ENCODE measurements at places on chromosomes 1 and 21. TPM values are rescaled to one million over a fixed set of nuclear protein-coding genes. Genes with fewer than 3 reads are reported as not detected.

- H3K27me3 ChIP-seq = no peaks in the 10 kb centered on the region
- peaks cover 43% of the 10 kb centered on the region for H3K4me1 ChIP-seq
- H3K36me3 ChIP-seq = peaks cover 53% of the 10 kb centered on the region
- no peak overlapping the region for H3K4me3 ChIP-seq
These were observed 16.1 kb downstream of the CSF1 start for GRCh38 chr1:109926662-109927300.

DNA sequence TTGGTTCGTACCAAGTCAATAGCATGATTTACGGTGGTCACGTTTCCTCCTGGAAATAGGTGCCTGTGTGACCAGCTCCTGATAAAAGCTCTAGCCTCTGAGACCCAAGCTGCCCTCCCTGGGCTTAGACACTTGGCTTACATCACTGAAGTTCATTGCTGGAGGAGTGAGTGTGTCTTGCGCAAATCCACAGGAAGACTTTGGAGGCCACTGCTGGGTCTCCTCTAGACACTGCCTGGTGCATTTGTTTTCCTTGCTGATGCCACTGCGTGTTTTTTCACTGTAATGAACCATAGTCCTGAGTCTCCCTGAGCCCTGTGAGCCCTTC, 230.6 kb downstream of the DSCAM start:
- no peaks in the 10 kb centered on the region for H3K27me3 ChIP-seq
- no peaks in the 10 kb centered on the region for H3K36me3 ChIP-seq
- H3K4me1 ChIP-seq = no peaks in the 10 kb centered on the region
- DNase-seq = no peak
- H3K27ac ChIP-seq = no peak overlapping the region

DNA sequence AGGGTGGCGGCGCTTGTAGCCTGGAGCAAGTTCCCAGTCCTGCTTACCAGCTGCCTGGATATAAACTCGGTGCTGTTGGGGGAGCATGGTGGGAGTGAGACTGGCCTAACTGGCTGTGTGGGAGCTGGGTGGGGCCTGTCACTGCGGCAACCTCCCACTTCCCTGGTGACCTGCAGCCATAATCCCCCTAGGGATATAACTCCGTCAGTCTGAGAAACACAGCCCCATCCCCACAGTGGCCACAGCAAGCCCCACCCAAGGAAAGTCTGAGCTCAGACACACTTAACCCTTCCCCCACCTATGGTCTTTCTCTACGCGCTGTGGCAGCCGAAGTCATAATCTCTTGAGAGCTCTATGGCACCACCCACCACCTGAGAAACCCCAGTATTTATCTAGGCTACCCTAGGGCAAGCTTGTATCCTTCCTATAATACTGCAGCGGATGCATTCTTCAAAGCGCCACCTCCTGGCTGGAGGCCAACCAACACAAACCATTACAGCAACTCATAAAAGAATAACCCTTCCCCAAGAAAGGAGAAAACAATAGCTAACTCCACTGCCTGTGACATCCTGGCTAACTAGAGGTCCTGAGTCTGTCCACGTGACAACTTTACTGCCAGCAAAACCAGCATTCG, 57.4 kb downstream of the ZNF648 start:
- no peak overlapping the region for H3K27ac ChIP-seq
- H3K27me3 ChIP-seq = no peaks in the 10 kb centered on the region
- H3K4me1 ChIP-seq = peaks cover 2% of the 10 kb centered on the region
- no peak for DNase-seq

DNA sequence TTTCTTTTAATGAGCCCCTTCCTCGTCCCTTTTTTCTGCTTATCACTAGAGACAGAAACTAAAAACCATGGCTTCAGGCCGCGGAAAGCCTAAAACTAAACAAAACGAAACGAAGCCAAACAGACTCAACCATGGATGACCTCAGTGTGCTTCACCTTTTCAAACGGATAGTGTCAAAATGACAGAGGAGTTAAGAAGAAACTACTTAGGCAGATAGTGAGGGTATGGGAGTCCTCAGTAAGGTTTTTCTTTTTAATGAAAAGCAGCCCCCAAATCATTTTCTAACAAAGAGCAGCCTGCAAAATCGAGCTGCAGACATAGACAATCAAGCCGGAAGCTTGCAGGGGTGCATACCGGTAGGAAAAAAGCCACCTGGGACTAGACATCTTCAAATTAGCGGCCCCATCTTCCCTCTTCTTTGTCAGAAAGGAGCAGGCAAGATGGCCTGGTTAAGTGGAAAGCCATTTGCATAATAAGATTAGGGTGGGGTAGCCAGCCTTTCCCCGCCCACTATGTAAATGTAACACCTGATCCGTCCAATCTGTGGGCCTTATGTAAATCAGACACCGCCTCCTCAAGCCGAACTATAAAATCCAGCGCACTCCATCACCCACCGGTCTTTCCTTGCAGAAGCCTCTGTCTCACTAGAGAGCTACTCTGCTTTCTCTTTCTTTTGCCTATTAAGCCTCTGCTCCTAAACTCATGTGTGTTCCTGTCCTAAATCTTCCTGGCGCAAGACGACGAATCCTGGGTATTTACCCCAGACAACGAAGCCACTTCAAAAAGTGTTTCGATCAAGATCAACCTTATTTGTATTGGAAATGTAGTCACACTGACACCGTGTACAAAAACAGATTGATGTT, 6.2 kb upstream of the ERO1B start:
- no peaks in the 10 kb centered on the region for H3K4me1 ChIP-seq
- no peak overlapping the region for H3K27ac ChIP-seq
- H3K36me3 ChIP-seq = no peaks in the 10 kb centered on the region

- H3K36me3 ChIP-seq = no peaks in the 10 kb centered on the region
- no peak overlapping the region for H3K4me3 ChIP-seq
- H3K27ac ChIP-seq = no peak overlapping the region
- no peaks in the 10 kb centered on the region for H3K27me3 ChIP-seq
- no peaks in the 10 kb centered on the region for H3K4me1 ChIP-seq
These were observed 14.0 kb upstream of the LGALS8 start for GRCh38 chr1:236509647-236510401.

GRCh38 chr1:227888404-227889046, 59.2 kb downstream of the WNT9A start:
- peaks cover 3% of the 10 kb centered on the region for H3K27me3 ChIP-seq
- DNase-seq = peak; percentile 57
- H3K4me3 ChIP-seq = no peak overlapping the region
- H3K4me1 ChIP-seq = peaks cover 7% of the 10 kb centered on the region

DNA sequence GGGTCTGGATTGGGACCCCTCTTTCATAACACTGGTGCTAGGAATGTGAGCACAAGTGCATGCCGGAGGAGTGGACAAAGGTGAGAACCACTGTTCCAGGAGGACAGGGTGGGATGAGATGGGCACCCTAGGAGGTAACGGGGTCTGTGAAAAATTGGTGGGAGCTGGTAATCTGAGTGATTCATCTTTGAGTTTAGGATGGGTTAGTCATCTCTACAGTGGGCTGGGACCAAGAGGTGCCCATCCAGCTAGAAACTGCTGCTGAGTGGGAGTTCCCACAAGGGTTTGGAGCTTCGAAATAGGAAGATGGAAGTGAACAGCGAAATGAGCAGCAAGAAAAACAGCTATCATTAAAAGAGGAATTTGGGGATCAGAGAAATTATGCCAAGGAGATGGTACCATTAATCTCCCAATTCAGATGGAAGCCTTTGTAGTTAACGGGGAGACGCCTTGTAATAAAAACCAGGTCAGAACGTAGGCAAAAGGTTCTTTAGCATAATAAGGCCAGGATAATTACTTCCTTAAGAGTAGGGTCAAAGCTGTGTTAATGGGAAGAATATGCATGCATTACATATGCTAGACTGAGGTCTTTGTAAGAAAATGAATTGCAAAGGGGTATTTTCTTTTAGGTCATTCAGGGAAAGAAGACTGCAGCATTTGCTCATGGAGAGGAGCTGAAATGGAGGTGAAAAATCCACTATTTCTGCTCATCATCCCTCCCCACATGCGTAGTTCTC, 55.5 kb downstream of the OLFML3 start:
- no peak overlapping the region for H3K27ac ChIP-seq
- DNase-seq = peak; percentile 27
- H3K36me3 ChIP-seq = no peaks in the 10 kb centered on the region
- no peaks in the 10 kb centered on the region for H3K27me3 ChIP-seq
- H3K4me3 ChIP-seq = no peak overlapping the region

- no peak for DNase-seq
- H3K4me1 ChIP-seq = no peaks in the 10 kb centered on the region
- no peaks in the 10 kb centered on the region for H3K27me3 ChIP-seq
- H3K4me3 ChIP-seq = no peak overlapping the region
These were observed 14.5 kb upstream of the KCNA2 start for GRCh38 chr1:110620686-110621085.

- no peaks in the 10 kb centered on the region for H3K4me1 ChIP-seq
- no peaks in the 10 kb centered on the region for H3K27me3 ChIP-seq
- no peaks in the 10 kb centered on the region for H3K36me3 ChIP-seq
These were observed 150.6 kb downstream of the IER5 start for GRCh38 chr1:181239086-181239485.

DNA sequence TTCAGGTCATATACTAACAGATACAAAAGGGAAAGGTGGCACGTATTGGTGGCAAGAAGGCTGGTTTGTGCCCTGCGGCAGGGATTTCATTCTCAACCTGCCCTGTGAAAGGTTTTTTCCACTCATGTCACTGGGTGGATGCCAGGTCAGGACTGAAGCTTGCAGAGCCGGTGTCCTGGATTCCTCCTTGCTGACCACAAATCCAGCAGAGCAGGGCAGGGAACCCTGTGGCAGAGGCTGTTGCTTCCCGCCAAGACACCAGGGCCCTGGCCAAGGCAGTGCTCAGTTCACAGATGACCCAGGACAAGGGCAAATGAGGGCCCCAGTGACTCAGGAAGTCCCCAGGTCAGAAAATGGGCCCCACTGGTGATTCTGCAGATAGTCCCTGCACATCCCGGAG, 16.4 kb downstream of the BSND start:
- H3K4me1 ChIP-seq = no peaks in the 10 kb centered on the region
- H3K27ac ChIP-seq = no peak overlapping the region
- DNase-seq = no peak
- no peaks in the 10 kb centered on the region for H3K36me3 ChIP-seq

DNA sequence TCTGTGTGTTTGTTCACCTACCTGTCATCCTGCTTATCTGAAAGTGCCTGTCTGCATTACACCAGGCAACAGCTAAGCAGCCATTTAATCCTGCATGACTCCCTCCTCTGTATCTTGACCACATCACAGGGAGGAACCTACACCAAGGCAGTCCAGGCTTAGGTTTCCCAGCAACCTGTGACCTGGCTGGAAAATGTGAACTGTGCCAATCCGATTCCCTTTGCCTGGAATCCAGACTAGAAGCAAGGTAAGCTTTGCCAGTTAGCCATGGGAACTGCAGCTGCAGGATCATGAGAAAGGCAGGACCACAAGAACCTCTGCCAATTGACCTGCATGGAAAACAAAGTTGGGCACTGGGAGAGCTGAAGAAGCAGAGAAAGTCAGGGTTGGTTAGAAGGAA, 6.3 kb upstream of the ATP1B1 start:
- peaks cover 5% of the 10 kb centered on the region for H3K4me1 ChIP-seq
- H3K27ac ChIP-seq = no peak overlapping the region
- H3K27me3 ChIP-seq = no peaks in the 10 kb centered on the region
- no peak for DNase-seq
- no peak overlapping the region for H3K4me3 ChIP-seq

DNA sequence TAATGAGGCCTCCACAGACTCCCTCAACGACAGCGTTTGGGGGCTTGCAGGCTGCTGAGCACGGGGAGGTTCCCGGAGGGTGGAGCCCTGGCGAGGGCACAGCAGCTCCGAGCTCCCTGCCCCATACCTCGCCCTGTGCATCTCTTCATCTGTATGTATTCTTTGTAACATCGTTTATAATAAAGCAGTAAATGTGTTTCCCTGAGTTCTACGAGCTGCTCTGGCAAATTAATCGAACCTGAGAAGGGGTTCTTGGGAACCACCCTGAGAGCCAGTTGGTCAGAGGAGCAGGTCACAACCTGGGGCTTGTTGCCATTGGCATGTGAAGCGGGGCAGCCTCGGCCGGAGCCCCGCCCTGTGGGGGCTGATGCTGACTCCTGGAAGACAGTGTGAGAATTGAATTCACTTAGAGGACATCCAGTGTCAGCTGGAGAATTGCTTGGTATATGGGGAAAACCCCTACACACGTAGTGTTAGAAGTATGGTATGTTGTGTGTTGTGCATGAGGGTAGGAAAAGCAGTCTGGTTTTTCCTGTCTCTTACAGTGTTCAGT, 11.5 kb downstream of the SLC37A1 start:
- peaks cover 3% of the 10 kb centered on the region for H3K36me3 ChIP-seq
- no peaks in the 10 kb centered on the region for H3K27me3 ChIP-seq
- peaks cover 3% of the 10 kb centered on the region for H3K4me1 ChIP-seq
- DNase-seq = no peak

DNA sequence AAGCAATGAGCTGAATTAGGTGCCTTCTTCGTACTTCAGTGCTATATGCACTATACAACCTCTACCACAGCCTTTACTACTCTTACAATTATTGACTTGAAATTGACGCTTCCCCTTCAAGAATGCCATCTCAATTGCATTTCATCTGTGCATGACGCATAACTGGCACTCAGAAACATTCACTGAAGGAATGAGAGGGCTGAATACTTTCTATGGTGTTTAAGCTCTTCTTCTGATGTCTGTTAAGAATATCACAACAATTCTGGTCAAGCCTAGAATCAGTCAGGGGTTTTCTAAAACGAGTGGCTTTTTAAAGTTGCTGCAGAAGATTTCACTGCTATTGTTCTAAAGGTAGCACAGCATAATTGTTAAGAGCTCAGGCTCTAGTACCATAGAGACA, 11.5 kb downstream of the DENND1B start:
- no peaks in the 10 kb centered on the region for H3K27me3 ChIP-seq
- DNase-seq = no peak
- no peak overlapping the region for H3K4me3 ChIP-seq
- no peaks in the 10 kb centered on the region for H3K36me3 ChIP-seq

DNA sequence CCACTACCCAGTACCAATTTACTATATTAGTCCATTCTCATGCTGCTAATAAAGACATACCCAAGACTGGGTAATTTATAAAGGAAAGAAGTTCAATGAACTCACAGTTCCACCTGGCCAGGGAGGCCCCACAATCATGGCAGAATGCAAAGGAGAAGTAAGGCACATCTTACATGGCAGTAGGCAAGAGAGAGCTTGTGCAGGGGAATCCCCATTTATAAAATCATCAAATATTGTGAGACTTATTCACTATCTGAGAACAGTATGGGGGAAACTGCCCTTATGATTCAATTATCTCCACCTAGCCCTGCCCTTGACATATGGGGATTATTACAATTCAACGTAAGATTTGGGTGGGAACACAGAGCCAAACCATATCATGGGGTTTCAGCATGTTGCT, 6.4 kb downstream of the CD58 start:
- no peaks in the 10 kb centered on the region for H3K27me3 ChIP-seq
- H3K27ac ChIP-seq = no peak overlapping the region
- no peak overlapping the region for H3K4me3 ChIP-seq
- no peak for DNase-seq
- no peaks in the 10 kb centered on the region for H3K36me3 ChIP-seq
- H3K4me1 ChIP-seq = no peaks in the 10 kb centered on the region

KLHDC7A gene
- total RNA-seq = not detected

CATSPERE gene
- total RNA-seq = not detected

FAM229A gene
- total RNA-seq = 12.2 TPM

KRTAP12-2 gene
- total RNA-seq = not detected

PATJ gene
- total RNA-seq = 26.7 TPM

TM2D1 gene
- 43.2 TPM for total RNA-seq
